ENCODE measurements at places on chromosomes 2 and 18.

DNA sequence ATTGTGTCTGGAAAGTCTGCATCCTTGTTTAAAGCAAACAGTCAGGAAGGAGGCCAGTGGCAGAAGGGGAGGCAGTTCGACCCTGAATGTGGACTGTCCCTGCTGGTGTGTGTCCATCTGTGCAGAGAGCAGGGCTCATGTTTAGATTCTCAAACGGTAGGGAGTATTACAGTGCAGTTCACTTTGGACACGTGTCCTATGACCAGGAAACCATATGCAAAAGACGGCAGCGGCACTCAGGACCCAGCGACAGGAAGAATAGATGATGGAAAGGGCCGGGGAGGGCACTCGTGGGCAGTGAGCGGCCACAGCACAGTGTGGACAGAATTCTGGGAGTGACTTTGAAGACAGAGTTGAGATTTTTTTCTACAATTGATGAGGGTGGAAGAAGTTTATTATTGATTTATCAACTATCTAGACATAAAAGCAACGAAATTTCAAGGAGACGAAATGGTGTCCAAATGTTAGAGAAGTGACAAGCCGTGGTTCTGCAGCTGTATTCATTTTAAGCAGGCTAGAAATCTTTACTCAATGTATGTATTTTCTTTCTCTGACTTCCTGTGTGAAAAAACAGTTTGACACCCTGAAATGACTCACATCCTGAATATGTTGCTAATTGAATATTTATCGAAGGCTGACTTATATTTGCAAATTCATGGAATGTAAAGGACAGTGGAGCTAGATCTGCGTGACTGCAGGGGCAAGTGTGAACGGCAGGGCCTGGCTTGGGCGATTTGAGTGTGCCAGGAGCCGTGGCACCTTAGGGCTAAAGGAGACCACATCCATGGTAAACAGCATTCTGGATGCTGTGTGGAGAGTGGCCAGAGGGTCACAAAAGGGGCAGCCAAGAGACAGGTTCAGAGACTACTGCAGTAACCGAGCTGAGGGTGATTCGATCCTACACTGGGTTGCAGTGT is 214.2 kb downstream of the PTGR3 start:
- no peak for DNase-seq

GRCh38 chr2:190835303-190835930 is 45.2 kb upstream of the GLS start:
- DNase-seq = no peak

DNA sequence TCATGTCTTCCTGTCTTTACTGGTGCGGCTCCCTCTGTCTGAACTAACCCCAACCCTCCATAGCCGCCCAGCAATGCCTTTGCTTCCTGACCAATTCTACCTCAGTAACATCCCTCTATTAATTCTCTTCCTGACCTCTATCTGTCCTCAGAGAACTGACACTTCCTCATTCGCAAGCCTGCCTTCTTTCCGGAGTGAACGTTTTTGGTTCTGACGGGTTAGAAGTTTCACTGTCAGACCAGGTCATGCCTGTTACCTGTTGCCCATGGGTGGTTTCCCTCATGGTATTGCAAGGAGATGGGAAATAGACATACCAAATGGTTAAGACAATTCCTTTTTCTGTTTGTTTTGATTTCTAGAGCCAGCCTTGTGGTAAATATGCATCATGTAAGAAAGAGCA is 453.4 kb upstream of the SLC14A2 start:
- DNase-seq = no peak

DNA sequence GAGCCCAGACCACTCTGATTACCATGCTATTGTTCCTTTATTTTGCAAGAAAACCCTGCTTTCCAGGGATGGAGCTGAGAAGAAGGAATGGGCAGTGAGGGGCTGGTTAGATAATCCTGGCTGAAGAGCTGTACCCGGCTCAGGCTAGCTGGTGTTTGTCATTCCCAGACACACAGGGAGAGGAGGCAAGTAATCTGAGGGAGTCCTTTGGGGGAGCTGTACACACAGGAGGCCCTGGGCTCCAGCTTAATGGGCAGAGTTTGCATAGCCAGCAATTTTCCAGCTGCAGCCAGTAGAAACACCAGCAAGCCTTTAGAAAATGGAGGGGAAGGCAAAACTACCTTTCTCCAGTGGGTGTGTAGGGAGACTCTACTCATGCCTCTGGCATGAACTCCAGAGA is 259.3 kb downstream of the SOX11 start:
- DNase-seq = no peak

DNA sequence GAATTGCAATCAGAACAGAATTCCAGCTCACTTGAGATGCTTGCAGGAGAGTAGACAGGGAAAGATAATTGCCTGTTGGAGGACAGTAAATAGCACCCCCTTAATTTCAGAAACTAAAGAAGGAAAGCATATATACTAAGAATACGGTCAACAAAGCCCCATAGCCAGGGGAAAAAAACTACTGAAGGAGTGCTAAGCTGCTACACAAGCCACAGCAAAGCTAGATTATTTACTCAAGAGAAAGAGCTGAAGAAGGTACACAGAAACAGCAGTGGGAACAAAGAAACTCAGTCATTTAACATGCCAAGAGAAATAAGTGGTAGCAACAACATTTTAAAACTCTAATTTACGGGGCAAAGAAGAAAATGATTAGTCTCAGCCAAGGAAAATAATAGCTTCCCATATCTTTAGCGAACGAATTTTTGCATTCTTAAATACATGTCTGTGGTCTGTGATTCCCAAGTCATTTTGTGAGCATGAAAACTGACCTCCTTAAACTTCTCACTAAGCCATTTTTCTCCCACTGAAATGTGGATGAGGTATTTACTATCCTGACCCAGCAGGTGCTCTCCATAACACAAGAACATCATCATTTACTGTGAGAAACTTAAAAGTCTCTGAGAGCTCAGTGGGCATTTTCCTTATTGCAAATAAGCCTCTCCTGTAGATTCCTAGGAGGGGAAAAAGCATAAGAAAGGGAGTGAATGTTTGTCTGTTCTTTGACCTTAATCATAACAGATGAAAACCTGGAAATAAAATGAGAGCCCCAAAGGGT is 196.0 kb downstream of the PAX3 start:
- DNase-seq = no peak

DNA sequence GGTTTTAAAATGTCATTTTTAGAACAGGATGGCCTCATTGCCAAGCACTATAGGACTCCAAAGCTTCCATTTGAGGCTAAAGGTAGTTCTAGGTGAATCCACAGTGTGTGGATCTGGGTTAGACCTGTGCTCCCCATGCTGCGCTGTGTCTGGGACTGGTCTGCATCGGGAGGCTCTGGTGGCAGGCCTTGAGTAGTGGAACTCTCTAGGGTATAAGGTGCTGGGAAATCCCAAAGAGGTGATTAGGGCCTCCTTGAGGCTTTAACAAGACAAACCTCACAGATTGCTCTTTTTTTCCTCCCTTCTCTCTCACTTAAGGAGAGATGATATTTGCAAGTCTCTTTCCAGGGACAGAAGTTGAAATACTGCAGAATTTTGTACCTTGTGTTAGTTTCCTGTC is 9.3 kb downstream of the SEC11C start:
- DNase-seq = no peak

DNA sequence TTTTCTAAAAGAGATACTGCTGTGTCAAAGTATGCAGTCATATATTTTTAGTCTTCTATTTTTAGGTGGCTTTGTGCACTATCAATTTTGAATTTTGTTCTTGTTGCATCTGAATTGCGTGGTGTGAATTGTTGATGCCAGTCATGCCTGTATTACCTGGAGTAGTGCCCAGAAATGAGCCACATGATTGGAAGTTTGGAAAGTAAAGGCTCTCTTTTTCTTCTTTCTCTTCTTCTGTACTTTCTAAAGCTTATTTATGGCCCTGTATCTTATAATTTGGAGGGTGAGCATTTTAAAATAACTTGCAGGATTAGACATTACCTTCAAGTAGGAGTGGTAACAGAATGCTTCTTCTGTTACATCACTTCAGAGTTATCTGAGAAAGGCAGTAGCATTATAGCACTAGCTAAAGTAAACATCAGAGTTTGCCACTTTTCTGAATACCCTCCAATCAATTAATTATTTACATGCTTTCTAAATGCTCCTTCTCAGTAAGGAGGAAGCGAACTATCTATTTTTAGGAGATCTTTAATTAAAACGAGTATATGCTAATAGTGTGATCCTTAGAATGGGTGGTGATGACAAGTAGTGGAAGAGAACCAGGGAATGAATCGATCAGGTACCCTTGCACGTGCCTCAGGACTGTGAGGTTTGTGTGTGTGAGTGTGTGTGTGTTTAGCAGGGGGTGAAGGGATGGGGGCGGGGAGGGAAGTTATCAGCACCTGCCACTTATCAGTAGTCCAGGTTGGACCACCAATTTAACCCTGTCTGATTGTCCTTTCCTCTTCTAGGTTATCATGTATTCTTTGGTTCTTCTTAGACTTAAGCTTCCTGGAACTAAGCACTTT is 112.5 kb downstream of the MAP3K20 start:
- no peak for DNase-seq

DNA sequence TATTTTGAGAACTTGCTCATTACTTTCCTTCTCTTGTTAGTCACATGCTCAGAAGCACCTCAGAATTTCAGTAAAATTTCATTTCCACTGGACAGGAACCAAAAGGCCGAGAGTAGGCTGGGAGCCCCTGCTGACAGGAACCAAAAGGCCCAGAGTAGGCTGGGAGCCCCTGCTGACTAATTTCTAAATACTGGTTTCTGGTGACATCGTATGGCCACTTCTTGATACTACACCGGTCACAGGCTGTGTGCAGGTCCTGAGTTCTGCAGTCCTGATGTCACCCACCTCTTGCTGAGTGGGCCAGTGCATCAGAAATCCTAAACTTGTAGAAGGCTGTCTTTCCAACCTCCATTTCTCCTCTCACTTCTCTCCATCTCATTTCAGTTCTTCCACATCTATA is 17.7 kb upstream of the EN1 start:
- no peak for DNase-seq

GRCh38 chr2:105600949-105601794 is 143.5 kb upstream of the NCK2 start:
- DNase-seq = no peak

DNA sequence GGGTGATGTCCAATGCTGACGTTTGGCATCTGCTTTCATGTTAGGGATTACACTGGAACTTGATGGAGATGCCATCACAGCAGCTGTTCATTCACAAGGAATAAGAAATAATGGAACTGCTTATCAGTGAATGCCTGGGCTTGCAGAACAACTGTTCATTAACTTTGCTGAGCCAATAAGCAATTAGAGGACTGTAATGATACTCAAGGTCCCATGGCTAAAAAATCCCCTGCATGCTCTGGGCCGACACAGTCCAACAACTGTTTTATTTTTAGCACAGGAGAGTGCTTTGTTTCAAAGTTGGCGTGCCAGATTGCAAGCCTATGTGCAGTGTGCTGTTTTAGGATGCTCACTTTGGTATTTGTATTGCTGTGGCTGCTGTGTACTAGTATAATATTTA is 408.0 kb upstream of the RGPD4 start:
- no peak for DNase-seq

DNA sequence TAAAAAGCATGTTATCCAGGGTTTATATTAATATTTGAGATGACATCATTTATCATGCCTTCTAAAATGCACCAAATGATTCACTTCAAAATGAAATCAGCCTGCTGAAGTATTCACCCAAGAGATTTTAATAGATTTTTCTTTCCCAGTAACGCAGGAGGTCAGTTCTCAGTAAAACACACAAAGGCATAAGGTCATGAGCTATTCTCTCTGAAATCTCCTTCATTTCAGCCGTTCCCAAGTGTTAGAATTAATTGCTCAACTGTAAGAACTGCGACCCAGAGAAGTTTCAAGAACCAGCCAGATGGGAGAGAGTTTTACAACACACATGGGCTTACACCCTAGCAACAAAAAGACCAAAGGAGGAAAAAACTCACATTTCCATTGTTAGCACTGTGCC is 84.2 kb upstream of the PHLPP1 start:
- DNase-seq = no peak

GRCh38 chr18:49658823-49659404 is 97.1 kb downstream of the LIPG start:
- DNase-seq = no peak

DNA sequence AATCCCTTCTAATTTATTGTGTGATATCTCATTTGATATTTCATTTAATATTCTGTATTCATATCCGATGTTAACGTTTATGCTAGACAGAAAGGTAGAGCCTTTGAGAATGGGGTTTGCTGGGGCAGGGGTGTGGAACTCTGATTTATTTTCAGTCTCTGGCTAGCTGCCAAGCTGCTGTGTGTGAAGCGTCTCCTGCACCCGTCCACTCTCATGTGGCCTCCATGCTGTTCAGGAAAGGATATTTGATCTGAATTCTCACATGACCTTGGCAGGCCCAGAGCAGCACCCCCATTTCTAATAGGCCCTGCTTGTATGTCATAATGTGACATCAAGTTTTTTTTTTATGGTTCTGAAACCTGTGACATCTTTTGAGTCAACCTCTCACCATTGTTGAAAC is 1.6 kb downstream of the IL1R1 start:
- no peak for DNase-seq

- DNase-seq = no peak
Observed at GRCh38 chr2:119508756-119509155, 15.5 kb downstream of the SCTR start.

- no peak for DNase-seq
Observed at GRCh38 chr18:6363216-6363615, 51.5 kb downstream of the L3MBTL4 start.

DNA sequence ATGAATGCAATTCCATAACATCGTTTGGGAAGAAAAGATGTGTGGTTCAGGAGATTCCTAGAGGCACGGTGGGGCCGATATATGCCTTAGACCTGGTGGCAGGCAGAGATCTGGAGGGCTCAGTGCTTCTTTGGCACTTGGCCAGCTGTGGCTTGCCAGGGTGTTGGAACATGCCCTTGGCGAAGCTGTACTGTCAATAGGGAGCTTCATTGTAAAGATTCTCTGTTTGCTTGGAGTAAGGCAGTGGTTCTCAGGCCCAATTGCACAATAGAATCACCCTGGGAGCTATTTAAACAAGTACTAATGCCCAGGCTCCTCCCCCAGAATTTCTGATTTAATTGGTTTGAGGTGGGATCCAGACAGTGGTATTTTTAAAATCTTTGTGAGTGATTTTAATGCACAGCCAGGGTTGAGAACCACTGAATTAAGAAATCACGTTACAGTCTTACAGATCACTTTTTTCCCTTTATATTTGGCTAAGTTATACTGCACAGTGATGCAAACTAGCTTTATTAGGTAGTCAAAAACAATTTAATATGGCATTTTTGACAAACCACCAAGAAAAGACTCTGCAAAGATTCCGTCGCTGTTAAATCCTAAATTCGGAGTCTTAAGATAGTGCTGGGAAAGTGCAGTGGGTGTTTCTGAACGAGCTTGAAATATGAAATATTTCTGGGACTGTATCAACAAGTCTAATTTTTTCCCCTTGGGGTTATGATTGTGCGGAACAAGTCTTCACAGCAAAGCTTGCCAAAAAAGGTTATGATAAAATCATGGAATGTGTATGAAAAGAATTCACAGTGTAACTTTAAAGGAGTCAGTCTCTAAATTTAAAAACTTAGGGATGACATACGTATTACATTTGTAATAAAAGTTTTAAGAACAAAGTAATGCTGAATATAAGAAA is 78.0 kb downstream of the CRIM1 start:
- no peak for DNase-seq

All from stimulated activated CD4-positive, alpha-beta T cell treated with anti-CD3 and anti-CD28 coated beads, Interleukin-1b, Interleukin-23, amount 100 ng/mL, for 4 hours (primary cell).